Natural killer cell (primary cell): ENCODE measurements at places on chromosomes 12 and 14. TPM values are rescaled to one million over a fixed set of nuclear protein-coding genes. Genes with fewer than 3 reads are reported as not detected.

DNA sequence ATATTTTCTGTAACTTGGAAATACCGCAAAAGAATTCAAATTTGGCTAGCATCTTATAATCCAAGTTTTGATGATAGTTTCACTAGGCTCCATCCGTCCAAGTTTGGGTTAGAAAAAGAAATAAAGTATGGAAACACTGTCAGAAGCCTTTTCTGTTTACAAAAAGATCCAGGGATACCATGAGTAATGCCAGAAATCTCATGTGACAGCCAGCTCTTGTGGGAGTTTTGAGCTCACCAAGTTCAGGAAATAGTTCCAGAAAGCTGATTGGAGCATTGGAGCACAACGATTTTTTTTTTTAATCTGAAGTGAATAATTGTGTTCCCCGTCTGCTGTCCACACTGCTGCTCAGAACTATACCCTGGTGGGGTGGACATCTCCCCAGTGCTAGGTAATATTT lies 229.7 kb upstream of the NPAS3 start:
- DNase-seq = no peak
- no peak overlapping the region for H3K4me3 ChIP-seq
- H3K27me3 ChIP-seq = no peaks in the 10 kb centered on the region
- no peak overlapping the region for H3K27ac ChIP-seq
- H3K36me3 ChIP-seq = no peaks in the 10 kb centered on the region
- H3K4me1 ChIP-seq = no peaks in the 10 kb centered on the region

GRCh38 chr12:57104292-57104910 lies 6.8 kb downstream of the STAT6 start:
- no peak for DNase-seq
- H3K27me3 ChIP-seq = no peaks in the 10 kb centered on the region
- H3K4me1 ChIP-seq = peaks cover 29% of the 10 kb centered on the region
- H3K27ac ChIP-seq = no peak overlapping the region
- H3K36me3 ChIP-seq = peaks cover 52% of the 10 kb centered on the region

The DCAF4 gene
- 18.6 TPM for total RNA-seq

The CLEC12A gene
- 14.8 TPM for total RNA-seq

The NPFF gene
- not detected for total RNA-seq

GRCh38 chr12:124621296-124621660 lies 53.9 kb upstream of the NCOR2 start:
- DNase-seq = no peak
- H3K27me3 ChIP-seq = no peaks in the 10 kb centered on the region
- H3K36me3 ChIP-seq = no peaks in the 10 kb centered on the region
- H3K27ac ChIP-seq = no peak overlapping the region
- peaks cover 14% of the 10 kb centered on the region for H3K4me1 ChIP-seq

The SPTB gene
- 0.13 TPM for total RNA-seq
